ENCODE measurements at places on chromosomes 2 and 18.

DNA sequence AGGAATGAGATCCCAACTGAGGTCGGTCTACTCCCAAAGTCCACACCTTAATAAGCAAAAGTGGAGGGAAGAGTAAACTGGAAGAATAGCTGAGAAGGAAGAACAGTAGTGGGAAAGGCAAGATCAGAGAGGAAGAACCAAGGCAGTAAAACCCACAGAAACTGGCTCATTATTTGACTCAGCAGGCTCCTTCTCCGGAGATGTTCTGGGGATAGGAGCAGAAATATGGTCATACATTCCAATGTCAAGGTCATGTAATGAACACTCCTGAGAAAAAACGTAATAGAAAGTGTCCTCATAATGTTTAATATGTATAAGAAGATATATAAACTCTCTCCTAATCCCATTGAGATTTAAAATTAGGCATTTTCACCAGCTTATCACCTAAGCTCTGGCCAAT, 39.5 kb downstream of the STK39 start:
- DNase-seq: no peak

DNA sequence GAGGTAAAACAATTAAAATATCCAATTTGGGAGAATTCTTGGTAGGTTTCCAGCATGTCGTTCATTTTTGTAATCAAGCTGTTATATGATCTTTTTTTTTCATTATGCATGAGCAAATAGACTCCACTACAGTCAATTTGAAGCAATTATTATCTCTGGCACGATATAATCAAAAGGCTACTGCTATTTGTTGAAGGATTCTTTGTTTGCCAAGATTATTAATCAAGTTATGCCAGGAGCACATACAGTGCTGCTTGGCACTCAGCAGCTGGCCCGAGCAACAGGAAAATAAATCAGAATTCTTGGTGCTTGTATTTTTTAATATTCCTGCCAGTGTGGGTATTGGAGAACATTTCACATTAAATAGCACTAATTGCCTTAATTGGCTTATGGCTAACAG, 279.5 kb downstream of the RND3 start:
- DNase-seq: no peak

GRCh38 chr2:160859096-160859495, 301.1 kb upstream of the TANK start:
- no peak for DNase-seq

DNA sequence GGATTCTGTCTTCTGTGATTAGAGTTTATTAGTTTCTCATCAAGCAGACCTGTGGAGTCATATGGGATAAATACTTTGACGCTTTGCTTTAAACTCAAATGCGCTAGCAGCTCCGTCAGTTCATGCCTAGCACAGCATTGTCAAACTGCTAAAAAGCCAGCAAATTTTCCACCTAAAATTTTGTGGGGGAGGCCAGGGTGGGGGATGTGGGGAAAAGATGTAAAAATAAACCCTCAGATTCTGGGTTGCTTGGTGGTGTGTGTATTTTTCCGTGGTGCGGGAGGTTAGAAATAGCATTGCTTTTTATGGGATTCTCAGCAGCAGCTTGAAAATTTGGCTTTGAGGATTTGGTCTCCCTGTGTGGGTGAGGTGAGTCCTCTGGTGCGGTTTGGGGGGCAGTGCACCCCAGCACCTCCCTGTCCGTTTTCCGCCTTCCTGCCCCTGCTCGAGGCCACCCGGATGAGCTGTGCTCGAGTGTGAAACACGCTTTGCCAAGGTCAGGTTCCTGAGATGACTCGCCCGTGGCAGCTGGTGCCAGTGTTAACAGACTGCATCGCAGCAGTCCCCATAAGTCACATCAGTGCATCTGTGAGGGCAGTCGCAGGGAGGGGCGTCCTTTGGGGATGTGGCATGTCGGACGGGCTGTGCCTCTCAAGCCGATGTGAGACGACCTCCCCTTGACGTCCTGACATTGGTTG, 65.9 kb downstream of the LDLRAD4 start:
- no peak for DNase-seq

- no peak for DNase-seq
These were observed 10.2 kb downstream of the XDH start for GRCh38 chr2:31404302-31404701.

DNA sequence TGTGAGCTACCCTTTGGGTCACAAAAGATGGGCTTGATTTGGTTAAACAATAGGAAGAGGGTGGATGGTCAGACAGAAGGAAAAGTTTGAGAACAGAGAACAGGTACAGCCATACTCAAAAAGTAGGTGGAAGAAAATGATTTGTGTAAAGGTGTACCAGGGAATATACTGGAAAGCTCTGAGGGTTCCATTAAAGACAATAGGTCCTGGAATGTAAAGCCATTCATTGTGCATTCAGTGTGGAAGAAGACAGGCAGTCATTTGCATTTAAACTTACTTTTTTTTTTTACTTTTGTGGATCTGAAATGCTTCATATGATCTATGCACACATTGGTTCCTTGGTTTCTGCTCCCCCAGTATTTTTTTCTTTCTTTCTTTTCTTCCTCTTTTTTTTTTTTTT, 581.4 kb upstream of the PIK3C3 start:
- DNase-seq: no peak

DNA sequence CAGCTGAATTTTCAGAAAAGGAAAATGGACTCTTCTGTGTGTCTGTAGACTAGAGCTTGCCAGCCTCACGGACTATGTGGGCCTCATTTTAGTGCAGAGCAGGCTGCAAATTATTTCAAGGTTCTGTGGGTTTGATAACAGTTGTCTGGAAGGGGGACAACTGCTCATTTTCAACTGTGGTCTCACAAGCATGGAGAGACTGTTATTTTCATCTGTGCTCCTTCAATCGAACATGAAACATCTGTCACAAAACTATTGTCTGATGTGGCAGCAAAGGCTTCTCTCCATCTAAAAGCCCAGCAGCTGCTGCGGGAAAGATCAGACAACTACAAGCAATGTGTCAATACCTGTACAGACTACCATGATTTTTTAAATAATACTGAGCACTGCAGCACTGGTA, 211.8 kb downstream of the LRRTM4 start:
- DNase-seq: no peak

GRCh38 chr2:58871469-58872142, 630.5 kb upstream of the FANCL start:
- DNase-seq: no peak

GRCh38 chr2:217785544-217786045, 217.2 kb downstream of the TNS1 start:
- DNase-seq: peak; percentile 91

DNA sequence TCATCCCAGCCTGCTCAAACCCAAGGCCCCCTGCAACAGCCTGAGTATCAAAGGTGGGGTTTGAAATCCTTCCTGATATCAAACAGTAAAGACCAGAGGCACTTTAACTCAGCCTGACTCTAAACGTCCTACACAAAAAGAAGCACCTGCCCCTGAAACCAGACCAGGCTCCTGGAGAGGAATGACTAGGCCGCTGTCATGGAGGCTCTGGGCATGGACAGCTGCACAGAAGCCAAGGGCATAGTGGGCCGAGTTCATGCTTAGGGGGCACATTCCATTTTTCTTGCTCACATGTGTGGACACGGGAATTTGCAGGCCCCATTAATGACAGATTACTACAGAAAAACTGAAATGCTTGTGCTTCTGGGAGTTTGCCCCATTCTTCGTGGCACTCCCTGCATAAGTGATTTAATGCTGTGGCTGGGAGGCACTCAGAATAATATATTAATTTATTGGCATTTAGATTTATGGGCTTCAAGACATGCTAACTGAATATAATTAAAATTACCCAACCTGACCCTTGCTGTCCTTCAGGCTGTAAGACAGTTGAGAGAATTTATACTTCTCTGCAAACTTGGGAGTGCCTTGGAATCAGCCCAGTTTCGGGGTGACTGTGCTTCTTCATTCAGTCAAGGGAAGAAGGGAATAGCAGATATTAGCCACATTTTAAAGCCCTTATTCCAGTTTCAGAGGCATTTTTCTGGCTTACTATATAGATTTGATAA, 105.5 kb downstream of the GYPC start:
- DNase-seq: peak; percentile 28

DNA sequence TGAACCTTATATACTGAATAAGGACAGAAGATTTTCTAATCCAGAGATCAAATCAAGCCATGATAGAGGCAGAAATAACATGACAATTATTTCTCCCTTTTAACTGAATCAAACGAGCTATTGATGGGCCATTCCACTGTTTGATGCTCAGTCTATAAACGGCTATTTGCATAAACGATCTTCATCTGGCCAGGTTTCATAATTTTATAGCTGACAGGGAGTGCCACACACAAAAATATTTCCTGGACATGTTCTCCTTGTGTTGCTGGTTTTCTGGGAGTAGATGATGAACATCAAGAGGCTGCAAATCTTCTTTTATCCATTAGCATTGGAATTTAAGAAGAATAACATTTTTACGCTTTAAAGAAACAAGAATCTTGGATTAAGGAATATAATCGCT, 63.1 kb downstream of the ACVR1C start:
- DNase-seq: no peak

DNA sequence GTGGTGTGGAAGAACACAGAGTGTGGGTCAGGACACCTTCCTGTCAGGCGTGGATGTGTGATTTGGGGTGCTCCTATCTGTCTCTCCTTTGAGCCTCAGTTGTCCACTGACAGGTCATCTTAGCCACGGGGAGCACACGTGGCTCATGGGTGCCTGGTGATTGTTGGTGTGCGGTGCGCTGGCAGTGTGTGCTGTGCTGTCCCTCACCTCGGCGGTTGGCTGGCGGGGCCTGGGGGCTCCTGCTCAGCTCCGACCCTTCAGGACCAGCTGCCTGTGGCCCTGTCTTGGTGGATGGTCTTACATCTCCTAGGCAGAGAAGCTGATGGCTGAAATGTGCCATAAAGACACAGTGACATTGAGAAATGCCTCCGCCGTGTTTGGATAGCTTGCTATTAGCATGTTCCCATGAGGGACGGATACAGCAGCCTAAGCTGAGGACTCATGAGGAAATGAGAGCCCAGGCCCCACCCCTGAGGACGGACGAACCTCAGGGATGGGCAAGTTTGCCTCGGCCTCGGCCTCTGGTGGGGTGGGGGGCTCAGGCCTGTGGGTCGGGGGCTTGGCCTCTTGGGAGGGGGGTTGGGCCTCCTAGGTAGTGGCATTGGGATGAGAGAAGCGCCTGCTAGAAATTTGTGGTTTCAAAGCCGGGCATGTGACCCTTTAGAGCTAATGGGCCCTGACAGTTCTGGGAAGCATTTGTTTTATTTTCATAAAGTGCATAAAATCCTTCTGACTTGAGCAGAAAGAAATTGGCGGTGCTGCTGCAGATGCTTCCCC, 20.3 kb upstream of the ASB1 start:
- no peak for DNase-seq

DNA sequence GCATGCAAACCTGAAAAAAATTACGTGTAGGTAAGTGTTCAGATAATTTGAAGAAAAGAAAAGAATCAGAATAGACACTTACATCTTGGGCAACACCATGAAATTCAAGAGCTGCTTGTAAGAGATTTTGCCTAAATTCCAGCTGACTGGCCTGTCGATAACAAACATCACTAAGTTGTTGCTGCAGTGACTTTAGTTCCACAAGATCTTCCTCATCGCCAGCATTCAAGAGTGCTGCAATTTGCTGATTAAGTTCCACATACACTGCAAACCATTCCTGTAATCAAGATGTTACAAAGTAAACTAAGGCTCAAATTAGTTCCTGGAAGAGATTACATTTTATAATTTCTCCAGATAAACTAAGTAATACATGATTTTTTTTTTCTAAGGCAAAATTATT, 74.3 kb upstream of the CCDC141 start:
- no peak for DNase-seq

- no peak for DNase-seq
These were observed 16.3 kb downstream of the VPS4B start for GRCh38 chr18:63405986-63406385.

DNA sequence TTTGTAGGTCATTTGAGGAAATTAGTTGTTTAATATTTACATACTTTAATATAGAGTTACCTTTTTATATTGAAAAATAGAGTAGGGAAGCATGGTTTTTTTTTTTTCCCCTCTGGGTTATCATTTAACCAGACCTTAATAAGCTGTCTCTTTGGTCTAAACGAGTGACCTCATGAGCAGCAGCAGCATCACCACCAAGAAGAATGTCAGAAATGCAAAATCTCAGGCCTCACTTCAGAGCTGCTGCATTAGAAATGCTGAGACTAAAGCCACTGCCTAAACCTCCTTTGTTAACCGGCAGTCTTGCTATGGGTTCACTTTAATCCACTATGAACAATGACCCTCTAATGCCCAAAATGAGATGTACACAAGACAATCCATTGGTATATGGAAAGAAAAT, 733.7 kb upstream of the FAM98A start:
- no peak for DNase-seq

DNA sequence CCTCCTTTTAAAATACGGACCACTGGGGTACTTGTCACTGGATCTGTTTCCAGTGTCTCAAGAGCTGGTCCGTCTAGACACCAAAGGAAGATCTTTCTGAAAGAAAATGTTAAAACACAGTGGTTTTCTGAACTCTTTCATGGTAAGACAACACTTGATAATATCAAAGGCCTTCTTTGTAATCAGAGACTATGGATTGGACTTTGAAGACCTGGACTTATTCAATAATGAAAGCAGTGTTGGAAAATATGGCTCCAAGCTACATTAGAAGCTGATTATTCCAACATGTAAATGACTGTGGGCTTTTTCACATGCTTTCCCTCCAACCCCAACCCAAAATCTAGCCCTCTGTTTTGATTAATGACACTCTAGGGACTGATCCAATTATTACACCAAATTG, 329.4 kb upstream of the LYPD1 start:
- DNase-seq: no peak

GRCh38 chr18:6842081-6842480, 112.6 kb downstream of the ARHGAP28 start:
- no peak for DNase-seq

DNA sequence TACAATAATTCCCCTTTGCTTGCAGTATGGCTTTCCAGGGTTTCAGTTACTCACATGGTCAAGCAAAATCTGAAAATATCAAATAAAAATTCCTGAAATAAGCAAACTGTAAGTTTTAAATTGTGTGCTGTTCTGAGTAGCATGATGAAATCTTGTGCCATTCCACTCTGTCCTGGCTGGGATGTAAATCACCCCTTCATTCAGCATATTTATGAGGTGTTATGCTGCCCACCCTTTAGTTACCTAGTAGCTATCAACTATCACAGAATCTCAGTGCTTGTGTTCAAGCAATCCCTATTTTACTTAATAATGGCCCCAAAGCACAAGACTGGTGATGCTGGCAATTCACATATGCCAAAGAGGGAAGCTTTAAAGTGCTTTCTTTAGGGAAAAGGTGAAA, 867.7 kb upstream of the NRXN1 start:
- no peak for DNase-seq

DNA sequence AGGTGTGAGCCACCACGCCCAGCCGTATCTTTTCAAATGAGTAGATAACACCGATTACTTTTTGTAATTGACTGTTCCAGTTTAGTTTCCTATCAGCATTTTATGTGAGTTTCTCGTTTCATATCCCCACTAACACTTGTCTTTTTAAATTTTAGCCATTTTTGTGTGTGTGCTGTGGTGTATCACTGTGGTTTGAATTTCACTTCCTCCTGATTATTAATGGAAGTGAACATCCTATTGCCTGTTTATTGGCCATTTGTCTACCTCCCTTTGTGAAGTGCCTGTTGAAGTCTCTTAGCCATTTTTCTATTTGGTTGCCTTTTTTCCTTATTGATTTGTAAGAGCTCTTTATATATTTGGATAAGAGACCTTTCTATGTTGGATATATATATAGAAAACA, 91.7 kb upstream of the STON1 start:
- DNase-seq: no peak
